ENCODE measurements at places on chromosomes 3 and 15.

DNA sequence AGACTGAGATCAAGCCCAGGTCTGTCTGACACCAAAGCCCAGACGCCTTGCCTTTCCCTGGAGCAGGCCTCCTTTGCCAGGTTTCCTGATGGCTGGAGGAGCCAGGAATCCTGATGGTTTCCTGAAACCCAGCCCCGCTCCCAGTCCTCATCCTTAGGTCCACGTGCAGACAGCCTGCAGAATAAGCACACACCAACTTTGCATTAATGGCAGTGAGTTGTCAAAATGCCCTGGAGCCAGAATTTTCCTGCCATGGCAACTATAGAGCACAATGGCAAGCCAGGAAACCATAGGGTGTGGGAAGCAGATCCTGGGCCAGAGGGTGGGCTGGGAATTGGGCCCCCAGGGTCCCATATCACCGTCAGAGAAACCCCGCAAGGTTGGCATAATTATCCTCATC is 67.4 kb upstream of the HRH1 start:
- DNase-seq: no peak

GRCh38 chr3:105802118-105802706 is 66.6 kb downstream of the CBLB start:
- no peak for DNase-seq

DNA sequence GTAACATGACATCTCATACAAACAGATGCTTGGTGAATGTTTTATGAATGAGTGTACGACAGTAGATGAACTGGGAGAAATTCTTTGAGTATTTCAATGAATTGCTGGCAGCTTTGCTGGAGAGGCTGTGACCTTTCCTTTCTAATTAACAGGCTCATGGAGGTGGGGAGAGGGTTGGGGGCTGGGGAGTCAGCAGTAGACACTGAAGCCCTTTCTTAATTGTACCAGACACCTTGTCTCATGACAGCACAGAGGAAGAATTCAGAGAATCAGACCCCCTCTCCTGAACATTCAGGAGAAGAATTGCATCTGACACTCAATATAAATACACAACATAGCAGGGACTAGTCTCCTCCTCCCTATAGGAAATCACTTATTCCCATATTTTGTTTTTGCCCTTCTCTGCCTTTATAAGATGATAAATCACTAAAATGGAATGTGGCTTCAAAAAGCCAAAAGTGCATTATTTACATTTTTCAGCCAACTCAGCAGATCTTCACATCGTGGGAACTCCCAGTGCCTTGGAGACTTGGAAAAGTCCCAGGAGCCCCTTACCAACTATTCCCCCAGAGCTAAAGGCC is 66.2 kb upstream of the TPM1 start:
- no peak for DNase-seq

- DNase-seq: no peak
These were observed 104.2 kb upstream of the SPRED1 start for GRCh38 chr15:38148471-38148870.

- no peak for DNase-seq
These were observed 139.4 kb downstream of the NECTIN3 start for GRCh38 chr3:111210866-111211564.

DNA sequence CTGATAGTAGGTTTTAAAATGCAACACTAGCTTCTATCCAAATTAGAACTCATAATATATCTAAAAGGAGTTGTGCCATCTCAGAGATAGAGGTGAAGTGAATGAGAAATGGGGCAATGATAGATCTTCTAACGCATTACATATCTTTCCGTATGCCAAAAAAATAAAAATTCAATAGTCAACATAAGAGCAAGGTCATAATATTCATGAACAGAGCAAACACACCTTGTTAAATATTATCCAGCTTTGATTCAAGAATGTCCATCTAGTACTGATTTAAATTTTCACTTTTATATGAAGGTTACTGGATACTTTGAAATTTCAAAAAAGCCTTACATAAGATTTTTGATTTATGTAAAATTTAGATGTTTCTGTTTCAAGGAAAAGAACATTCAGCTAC is 554.5 kb downstream of the NSUN3 start:
- no peak for DNase-seq

- DNase-seq: no peak
These were observed 8.9 kb upstream of the SEMA6D start for GRCh38 chr15:47708161-47708980.

- DNase-seq: no peak
These were observed 83.6 kb downstream of the NSUN3 start for GRCh38 chr3:94146455-94146854.

GRCh38 chr3:194744826-194745225 is 59.1 kb downstream of the FAM43A start:
- no peak for DNase-seq

DNA sequence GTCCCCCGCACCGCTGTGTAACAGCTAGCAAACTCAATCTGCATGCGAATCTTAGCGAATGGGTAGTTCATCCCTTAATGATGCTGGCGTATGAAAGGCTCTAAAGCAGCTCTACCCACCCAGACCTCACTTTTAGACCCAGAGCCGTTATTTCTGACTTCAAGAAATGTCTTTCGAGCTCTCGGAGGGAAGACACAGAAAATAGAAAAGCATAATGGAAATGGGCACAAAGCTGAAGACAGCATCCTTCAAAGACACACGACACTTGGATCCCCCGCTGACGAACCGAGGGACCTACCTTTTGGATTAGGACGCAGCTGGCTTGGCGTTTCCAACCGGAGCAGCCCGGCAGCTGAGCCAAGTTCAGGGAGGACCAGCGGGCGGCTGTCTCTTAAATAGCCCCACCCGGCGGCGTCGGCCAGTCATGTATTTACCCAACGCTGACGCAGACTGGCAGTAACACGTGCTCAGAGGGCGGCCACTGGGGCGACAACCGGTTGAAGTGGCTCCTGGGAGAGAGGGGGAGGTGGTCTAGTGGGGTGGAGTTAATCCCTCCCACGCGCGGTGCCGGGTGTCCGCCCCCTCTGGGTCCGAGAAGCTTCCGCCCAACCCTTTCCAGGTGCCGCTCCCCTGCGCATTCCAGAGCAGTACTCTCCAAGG is 1.5 kb downstream of the CCK start:
- DNase-seq: no peak

- no peak for DNase-seq
These were observed 77.5 kb downstream of the SMARCC1 start for GRCh38 chr3:47704237-47704612.

- DNase-seq: no peak
These were observed 4.6 kb upstream of the UQCRC1 start for GRCh38 chr3:48614044-48614443.

DNA sequence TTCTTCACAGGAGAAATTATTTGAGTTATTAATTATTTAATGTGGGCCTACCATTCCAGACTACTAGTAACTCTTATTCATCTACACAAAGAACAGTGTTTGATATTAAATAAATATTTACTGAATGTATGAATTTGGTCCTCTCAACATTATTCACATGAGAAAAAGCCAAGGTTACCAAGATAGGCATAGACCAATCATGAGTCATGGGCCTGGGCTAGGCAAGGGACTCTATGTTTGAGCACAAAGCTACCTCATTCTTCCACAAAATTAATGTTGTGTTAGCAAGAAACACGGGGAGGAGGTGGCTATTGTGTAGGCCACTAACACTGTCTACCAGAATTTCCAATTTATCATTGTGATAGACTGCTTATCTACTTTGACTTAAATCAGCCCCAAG is 115.7 kb downstream of the SERPINI1 start:
- no peak for DNase-seq

DNA sequence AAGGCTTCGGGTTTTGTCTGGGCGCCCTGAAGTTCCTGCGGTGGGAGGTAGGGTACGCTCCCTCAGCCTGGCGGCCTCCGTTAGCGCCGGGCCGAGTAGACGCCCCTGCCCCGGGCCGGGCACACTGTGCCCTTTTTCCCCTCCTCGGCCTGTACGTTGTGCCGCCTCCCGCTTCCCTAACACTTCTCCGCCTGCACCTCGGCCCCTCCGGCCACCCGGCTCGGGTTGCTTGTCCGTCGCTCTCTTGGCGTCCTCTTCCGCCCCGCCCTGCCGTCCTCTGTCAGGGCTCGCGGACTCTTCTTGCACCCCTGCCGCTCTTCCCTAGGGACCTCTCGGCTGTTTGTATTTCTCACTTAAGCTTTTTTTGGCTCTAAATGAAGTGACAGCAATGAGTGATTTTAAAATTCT is 384 bp downstream of the KNL1 start:
- DNase-seq: no peak

DNA sequence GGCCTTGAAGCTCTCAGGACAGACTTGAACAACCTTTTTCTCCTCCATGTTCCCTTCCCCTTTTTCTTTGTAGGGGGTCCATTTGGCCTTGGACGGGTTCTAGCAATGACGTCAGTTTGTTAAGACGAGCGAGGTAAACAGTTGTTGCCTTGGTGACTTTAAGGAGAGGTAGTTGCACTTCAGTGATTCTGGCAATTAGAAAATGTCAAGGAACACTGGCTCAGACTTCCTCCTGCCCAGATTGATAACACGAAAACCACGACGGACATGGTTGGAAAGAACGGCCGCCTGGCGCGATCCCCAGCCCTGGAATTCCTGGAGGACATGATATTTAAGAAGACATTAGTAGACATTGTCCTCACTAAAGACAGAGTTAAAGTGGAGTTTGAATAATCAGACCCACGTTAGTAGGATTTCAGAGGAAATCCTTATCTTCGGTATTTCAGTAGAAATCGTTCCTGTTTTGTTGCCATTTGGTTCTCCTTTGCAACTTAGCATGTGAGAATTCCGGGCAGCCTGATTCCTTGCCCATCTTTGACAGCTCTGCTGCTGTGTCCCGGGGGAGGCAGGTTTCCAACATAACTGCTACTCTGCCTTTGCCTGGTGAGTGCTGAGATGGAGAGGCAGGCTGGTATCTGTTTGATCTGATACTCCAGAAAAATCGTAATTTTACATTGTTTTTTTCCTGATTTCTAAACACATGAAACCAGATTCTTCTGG is 87.3 kb downstream of the ST6GAL1 start:
- no peak for DNase-seq

DNA sequence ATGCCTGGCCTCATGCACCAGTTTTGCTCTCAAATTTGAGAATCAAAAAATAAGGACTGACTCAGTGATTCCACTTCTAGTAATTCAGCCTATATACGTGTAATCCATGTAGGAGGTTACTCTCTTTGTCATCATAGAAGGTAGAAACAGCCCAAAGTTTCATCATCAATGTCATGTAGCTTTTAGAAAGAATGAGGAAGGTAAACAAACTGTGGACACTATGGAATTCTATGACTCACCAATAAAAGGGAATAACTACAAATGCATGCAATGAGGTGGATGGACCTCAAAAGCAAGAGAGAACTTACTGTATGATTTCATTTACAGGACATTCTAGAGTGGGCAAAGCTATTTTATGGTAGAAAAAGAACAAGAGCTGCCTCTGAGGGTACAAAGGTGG is 93.2 kb upstream of the LRIG1 start:
- no peak for DNase-seq

DNA sequence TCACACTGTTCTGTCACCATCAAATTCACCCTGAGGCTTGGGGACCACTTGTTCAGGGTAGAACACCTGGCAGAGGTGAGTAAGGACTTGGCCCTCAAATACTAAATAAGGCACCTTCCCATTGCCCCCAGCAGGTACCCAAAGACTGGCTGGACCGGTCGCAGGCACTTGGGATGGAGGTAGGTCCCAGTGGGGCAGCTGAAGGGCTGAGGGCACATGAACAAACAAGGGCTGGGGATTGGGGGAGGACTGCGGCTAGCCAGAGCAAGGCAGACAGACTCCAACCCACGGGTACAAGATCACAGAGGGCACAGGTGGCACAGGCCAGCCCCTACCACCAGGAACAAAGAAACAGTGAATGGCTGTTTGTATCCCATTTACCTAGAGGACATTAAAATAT is 1.9 kb downstream of the MRPS25 start:
- DNase-seq: no peak

DNA sequence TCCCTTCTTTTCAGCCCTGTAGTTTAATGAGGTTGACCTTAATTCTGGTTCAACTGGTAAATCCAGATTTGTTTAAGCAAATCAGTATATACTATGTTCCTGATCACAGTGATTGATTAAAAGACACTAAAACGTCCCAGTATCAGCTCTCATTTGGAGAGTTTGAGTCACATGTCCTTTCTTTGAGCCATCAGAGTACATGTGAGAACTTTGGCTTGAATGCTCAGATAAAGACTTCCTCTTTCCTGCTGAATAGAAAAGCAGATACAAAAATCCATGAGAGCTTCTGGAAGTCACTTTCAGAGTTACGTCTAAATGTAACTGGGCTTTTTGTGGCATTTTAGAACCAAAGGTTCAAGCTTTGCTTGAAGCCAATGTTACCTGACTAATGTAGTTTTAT is 341.8 kb upstream of the SATB1 start:
- DNase-seq: no peak

GRCh38 chr3:87855616-87856015 is 203.2 kb downstream of the CGGBP1 start:
- no peak for DNase-seq

GRCh38 chr15:78637776-78638435 is 3.1 kb downstream of the CHRNB4 start:
- DNase-seq: no peak

- DNase-seq: no peak
These were observed 98.6 kb downstream of the TCF12 start for GRCh38 chr15:57017024-57017423.

GRCh38 chr3:43858294-43858701 is 167.6 kb downstream of the ABHD5 start:
- DNase-seq: no peak

DNA sequence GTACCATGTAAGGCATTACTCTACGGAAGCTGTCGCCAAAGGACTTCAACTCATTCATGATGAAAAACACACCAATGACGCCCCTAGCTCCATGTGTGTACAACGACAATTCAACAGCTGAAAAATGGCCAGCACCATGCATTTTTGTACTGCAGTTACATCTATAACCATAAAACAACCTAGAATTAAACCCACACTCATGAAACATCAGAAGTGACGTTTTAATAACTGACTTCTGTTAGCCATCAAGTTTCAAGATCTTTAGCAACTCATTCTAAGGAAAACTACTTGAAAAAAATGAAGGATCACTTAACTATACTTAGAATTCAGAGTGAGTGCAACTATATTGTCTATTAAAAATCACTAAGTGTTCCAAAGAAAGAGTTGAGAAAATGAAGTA is 84.9 kb downstream of the RFTN1 start:
- DNase-seq: no peak

DNA sequence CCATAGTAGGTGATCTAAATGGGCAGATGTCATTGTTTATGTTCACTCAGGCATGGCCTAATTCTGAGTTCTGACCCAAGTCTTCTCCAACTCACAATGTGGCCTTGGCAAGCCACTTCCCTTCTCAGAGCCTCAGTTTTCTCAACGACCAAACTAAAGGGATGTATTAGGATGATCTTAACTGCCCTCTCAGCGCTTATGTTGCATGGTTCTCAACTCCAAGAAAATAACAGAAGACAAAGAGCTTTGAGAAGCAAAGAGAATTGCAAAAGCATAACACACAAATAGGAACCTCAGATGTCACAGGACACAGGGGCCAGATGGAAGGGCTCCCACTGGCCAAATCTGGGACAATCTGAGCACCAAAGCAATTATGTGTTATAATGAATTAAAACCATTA is 8.6 kb downstream of the RHCG start:
- no peak for DNase-seq
